ENCODE measurements at places on chromosomes 13 and 19.

DNA sequence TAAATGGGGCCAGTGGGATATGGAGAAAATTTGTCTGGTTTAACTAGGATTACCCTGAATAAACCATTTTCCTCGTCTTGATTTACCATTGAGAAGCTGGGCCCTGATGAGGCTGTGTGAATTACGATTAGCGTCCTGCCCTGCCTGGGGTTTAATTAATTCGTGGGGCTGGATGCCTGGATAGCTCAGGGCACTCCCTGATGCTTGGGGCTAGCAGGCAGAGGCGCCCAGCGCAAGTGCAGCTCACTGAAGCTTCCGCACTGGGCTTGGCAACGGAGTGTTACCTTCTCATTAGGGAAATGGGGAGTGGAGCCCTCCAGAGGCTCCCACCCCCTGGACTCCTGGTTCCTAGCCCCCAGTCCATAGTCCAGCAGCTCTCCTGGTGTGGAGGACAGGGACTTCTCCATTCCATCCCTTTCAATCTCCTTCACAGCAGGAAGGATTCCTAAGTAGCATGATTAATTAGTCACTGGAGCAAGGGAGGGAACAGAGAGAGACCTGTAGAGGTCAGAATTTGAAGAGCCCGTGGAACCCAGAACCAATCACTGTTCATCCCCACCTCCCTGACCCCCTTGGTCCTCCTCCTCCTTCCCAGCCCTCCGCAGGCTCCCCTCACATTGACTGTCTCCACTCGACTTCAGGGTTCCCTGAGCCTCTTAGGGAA is 107.2 kb downstream of the UQCRFS1 start:
- no peak for DNase-seq

- no peak for DNase-seq
These were observed 115.8 kb downstream of the NALCN start for GRCh38 chr13:101300531-101300930.

GRCh38 chr13:25069911-25070310 is 26.0 kb upstream of the PABPC3 start:
- DNase-seq = no peak

DNA sequence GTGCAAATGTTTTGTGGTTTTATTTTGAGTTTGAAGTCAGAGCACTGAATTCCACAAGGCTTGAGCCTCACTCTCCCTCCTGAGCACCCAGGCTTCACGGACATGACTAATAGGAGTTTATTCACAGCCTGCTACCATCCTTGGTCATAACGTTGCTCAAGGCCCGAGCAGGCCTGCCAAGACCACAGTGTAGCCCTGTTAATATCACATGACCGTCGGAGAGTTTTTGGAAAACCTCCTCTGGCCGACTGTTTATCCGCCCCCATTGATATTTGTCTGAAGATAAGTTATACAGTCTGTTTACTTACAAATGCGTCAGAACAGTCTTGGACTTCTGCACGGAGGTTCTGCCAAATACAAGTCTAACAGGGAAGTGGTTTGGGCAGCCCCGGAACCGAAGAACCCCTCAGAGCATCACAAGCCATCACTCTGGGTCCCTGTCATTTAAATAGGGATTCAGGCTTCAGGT is 89.9 kb downstream of the COL4A2 start:
- peak; percentile 96 for DNase-seq

- DNase-seq = no peak
These were observed 210.7 kb downstream of the URI1 start for GRCh38 chr19:30152510-30153291.

DNA sequence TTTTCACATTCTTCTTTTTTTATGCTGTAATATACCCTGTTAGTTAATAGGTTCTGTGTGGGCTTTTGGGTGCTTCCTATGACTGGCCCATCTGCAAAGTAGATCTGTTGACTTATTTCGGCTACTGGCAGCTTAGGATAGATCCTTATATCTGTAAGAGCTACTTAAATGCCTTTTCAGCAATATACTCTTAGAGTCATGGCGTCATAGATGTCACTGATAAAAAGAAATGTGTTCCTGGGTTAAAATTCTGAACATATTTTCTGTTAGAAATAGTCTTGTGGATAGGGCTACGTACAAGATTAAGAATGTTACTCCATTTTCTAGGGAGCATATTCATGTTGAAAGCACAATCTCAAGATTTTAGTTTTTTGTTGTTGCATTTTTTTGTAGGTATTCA is 4.7 kb downstream of the AKAP11 start:
- no peak for DNase-seq

- no peak for DNase-seq
These were observed 53.7 kb downstream of the LACC1 start for GRCh38 chr13:43933378-43933777.

DNA sequence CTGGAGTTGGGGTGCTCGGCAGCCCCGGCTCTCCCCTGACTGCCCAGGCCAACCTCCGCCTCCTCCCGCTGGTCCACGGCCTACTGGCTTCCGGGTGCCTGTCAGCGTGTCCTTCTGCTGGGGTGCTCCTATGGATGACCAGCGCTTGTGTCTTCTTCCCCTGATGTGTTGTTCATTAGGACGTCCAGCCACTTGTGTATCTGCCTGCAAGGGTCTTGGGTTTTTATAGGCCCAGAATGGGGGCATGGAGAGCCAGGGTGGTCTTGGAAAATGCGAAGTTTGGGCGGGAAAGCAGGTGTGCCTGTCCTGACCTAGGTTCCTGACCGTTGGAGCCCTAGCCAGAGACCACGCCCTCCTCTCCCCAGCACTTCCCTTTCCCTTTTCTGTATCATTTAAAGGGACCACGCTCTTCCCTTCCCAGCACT is 139.8 kb downstream of the SLITRK5 start:
- DNase-seq = peak; percentile 41

- no peak for DNase-seq
These were observed 73.2 kb upstream of the RFC3 start for GRCh38 chr13:33744589-33745369.
